Frontal cortex (tissue), 4 donors: ENCODE measurements at places on chromosomes 2 and 18. TPM values are rescaled to one million over a fixed set of nuclear protein-coding genes. Genes with fewer than 3 reads are reported as not detected.

Gene GRHL1
- 4.9 TPM for total RNA-seq

Gene TTC31
- total RNA-seq = 7.7 TPM

DNA sequence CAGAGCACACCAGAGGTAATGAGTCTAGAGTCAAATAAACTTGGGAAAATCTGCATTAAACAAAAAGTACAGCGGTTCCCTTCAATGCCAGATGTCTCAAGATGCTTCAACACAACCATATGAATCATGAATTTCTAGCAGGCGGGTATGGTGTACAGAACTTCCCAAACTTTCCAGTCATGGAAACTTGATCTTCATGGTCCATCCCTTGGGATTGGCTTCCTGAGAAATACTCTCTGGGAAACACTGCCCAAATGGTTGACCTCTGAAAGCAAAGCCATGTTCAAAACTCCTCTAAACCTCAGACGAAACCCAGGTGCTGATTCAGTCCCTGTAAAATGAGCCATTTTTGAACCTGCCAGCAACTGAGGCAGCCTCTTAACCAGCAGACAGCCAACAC is 16.4 kb upstream of the TMEM247 start:
- no peak for DNase-seq

DNA sequence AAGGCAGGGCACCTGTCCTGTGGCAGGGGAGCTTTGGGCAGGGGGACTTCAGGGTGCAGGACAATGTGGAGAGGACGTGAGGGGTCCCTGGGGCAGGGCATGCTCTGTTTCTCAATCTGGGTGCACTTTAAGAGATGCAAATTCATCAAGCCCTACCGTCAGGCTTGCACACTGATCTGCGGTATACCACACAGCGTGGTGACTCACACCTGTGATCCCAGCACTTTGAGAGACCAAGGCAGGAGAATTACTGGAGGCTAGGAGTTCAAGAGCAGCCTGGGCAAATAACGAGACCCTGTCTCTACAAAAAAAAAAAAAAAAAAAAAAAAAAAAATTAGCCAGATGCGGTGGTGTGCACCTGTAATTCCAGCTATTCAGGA is 10.2 kb upstream of the GPC1 start:
- DNase-seq = no peak
